ENCODE measurements at places on chromosomes 2 and 18.

GRCh38 chr2:100476606-100477005 is 6.3 kb downstream of the NMS start:
- no peak for DNase-seq

DNA sequence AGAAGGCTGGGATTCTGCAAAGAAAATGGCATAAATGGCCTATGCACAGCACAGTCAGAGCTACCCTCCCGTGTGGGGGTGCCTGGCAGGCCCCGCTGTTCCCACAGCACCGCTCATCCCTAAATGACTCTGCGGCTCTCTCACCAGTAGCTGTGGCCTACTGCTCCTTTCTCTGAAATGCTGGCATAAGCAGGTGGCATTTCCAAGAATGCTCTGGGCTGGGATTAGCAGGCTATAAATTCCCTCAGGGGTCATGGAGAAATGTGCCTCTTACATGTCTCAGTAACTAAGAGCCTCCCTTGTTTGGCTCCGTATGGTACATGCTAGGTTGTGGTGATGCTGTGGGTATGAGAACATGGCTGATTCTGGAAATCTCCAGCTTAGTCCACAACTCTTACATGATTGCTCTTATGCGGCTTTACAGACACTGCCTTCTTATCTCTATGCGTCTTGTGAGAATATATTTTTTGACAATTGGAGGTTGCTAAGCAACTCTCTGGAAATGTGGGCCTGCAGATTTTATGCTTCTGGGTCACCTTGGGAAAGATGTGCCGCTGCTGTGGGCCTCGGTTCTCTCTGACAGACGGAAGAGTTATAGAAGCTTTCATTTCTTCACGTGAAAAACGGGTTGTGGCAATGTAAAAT is 80.3 kb upstream of the GATA6 start:
- DNase-seq, result no peak

GRCh38 chr18:635171-635570 is 22.3 kb upstream of the TYMS start:
- no peak for DNase-seq

DNA sequence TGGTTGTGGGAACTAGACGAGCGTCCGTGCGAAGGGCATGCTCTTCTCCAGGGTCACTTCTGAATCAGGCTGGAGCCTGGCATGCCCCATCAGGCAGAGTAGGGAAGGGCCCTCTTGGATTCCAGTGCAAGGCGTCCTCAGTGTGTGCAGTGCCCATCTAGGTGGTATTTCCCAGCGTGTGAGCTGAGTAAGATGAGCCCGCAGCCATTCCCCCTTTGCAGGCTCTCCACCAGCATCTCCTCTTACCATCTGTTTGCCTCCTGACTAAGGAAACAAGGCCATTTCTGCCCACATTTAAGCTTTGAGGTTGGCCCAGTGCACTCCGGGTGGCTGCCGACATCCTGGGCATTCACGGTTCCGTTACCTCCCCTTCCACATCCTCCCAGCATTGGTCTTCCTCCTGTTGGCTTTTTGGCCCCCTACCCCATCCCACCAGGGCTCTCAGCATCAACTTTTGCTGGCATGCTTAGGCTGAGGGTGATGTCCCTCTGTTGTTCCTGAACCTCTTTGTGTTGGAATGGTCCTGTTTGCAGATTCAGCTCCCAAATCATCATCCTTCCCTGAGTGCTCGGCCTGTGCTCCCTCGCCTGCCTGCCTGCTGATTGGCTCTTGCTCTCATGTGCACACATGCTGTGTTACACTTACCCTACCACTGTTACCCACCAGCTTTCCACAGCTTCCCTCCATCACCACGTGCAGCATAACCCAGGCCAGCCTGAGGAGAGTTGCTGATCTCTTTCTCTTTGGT is 11.8 kb downstream of the CEP68 start:
- DNase-seq, result no peak

DNA sequence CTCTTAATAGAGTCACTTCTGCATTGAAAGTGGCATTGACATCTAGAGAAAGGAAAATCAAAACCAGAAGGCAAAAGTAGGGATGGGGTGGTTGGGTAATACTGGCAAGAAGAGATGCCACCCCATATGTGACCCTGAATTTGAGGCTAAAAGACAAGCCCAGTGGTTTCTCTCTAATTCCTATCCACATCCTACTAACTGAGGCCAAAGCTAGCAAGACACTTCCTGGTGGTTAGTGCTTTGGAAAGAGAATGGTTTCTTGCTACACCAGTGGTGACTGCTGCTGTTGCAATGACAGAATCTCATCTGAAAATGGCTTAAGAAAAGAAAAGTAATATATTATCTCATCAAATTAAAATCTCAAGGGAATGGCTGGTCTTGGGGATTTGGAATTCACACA is 640.6 kb downstream of the EPHA4 start:
- no peak for DNase-seq

DNA sequence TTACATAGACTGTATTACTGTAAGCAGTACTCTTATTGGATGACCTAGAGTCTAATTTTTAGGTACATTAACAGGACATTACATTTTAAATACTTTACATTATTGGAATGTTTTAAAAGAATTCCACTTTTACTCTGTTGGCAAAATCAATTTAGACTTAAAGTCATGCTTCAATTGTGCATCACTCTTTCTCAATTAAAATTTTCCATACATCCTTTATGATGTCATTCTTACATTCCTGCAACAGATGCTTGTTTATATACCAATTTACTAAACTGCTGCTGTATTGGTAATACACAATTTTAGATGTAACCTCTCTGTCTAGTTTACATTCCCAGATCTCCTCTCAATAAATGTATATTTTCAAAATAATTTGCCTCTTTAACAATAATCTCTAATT is 440.1 kb downstream of the ZEB2 start:
- DNase-seq, result no peak

GRCh38 chr2:20257411-20257810 is 32.5 kb upstream of the SDC1 start:
- no peak for DNase-seq
